Upper lobe of right lung (tissue), 1 donor: ENCODE measurements at places on chromosomes 5 and 9. TPM values are rescaled to one million over a fixed set of nuclear protein-coding genes. Genes with fewer than 3 reads are reported as not detected.

- no peaks in the 10 kb centered on the region for H3K36me3 ChIP-seq
- no peak overlapping the region for H3K4me3 ChIP-seq
- no peaks in the 10 kb centered on the region for H3K4me1 ChIP-seq
- no peak for DNase-seq
- H3K27me3 ChIP-seq = no peaks in the 10 kb centered on the region
- no peak overlapping the region for H3K27ac ChIP-seq
Measured at GRCh38 chr5:59380350-59380951, 513.1 kb downstream of the PDE4D start.

DNA sequence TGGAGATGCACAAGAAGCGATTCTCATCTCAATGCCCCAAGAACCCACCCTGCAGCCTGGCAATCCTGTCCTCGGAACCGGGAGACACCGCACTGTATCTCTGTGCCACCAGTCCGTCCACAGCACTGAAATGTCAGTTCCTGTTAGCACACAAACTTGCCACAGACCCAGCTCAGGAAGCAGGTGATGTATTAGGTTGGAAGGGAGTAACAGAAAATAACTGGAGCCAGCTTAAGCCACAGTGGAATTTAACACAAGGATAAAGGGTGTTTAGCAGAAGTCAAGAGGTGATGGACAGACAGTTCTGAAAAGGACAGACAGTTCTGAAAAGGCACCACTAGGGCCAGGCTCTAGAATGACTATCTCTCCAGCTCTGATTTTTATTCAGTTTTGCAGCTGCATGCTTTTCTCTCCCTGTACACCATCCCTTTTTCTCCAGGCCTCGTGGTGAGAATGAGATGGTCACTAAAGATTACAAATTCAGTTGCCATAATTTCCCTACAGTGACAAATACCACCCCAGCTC is 114.4 kb downstream of the ANKRD18B start:
- H3K36me3 ChIP-seq = no peaks in the 10 kb centered on the region
- H3K27me3 ChIP-seq = peaks cover 54% of the 10 kb centered on the region
- no peak overlapping the region for H3K4me3 ChIP-seq
- no peaks in the 10 kb centered on the region for H3K4me1 ChIP-seq

GRCh38 chr9:104604801-104605200 is 626 bp downstream of the OR13C2 start:
- no peak overlapping the region for H3K4me3 ChIP-seq
- no peaks in the 10 kb centered on the region for H3K4me1 ChIP-seq
- H3K27ac ChIP-seq = no peak overlapping the region
- no peak for DNase-seq

Gene SGCD
- 7.5 TPM for total RNA-seq

Gene AFF4
- 76.9 TPM for total RNA-seq

Gene TYRP1
- total RNA-seq = 7.1 TPM
